ENCODE measurements at places on chromosomes 7 and 10.

- no peak for DNase-seq
Observed at GRCh38 chr10:42885491-42886270, 103.1 kb downstream of the BMS1 start.

DNA sequence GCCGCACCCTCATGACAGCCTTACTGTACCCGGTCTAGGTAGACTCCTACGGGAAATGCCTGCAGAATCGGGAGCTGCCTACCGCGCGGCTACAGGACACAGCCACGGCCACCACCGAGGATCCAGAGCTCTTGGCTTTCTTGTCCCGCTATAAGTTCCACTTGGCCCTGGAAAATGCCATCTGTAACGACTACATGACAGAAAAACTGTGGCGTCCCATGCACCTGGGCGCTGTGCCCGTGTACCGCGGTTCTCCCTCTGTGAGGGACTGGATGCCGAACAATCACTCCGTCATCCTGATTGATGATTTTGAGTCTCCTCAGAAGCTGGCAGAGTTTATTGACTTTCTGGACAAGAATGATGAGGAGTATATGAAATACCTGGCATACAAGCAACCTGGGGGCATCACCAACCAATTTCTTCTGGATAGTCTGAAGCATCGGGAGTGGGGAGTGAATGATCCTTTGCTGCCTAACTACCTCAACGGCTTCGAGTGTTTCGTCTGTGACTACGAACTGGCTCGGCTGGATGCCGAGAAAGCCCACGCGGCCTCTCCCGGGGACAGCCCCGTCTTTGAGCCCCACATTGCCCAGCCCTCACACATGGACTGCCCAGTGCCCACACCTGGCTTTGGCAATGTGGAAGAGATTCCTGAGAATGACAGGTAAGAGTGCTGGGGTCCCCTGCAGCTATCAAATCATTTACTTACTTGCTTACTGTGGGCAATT, 8.5 kb upstream of the CHCHD1 start:
- no peak for DNase-seq

DNA sequence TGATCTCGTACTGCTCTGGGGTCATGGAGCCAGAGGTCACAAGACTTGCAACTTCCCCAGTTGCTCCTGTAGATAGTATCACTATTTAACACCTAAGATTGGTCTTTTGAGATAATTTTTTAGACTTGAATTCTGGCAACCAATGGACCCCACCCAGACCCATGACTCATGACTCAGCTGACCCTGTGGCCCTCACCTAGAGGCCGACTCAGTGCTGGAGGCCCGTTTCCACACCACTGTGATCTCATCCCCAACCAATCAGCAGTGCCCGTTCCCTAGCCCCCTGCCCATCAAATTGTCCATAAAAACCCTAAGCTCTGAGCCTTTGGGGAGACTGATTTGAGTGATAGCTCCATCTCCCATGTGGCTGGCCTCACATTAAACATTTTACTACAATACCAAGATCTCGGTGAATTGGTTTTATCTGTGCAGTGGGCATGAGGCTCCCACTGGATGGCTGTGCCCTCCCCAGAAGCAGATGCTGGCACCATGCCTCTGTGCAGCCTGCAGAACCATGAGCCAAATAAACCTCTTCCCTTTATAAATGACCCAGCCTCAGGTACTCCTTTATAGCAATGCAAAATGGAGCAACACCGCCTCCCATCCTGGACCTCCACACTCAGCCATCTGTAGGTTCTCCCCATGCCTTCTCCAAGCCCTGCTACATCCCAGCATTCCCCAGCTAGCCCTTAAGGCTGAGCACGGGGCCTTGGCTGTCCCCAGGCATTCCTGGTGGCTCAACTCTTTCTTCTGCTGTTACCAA, 98.8 kb downstream of the PRKAG2 start:
- no peak for DNase-seq

DNA sequence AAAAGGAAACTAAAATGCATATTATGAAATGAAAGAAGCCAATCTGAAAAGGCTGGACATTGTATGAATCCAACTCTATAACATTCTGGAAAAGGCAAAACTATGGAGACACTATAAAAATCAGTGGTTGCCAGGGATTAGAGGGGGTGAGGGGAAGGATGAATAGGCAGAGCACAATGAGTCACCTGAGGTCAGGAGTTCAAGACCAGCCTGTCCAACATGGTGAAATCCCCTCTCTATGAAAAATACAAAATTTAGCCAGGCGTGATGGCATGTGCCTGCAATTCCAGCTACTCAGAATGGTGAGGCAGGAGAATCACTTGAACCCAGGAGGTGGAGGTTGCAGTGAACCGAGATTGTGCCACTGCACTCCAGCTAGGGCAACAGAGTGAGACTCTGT, 324.8 kb upstream of the PHYHIPL start:
- DNase-seq = no peak

GRCh38 chr7:37193087-37193774, 255.4 kb downstream of the ELMO1 start:
- DNase-seq = no peak

DNA sequence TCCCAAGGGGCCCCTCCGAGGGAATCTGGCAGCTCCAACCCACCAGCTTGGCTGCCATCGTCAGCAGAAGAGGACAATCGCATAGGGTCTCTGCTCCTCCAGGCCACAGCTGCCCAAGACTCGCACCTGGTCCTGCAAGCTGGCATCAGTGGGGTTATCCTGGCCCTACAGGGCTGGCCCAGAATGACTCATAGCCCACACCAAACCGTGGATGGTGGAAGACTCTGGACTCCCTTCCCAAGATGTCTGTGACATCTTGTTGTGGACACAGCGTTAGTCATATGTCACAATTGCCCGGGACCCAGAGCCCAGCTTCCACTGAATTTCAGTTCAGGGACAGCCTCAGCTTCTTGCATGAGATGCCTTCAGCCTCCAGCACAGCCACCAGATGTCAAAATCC, 91.5 kb upstream of the CUX1 start:
- DNase-seq = no peak

GRCh38 chr7:3980300-3980643, 679.2 kb downstream of the SDK1 start:
- no peak for DNase-seq

DNA sequence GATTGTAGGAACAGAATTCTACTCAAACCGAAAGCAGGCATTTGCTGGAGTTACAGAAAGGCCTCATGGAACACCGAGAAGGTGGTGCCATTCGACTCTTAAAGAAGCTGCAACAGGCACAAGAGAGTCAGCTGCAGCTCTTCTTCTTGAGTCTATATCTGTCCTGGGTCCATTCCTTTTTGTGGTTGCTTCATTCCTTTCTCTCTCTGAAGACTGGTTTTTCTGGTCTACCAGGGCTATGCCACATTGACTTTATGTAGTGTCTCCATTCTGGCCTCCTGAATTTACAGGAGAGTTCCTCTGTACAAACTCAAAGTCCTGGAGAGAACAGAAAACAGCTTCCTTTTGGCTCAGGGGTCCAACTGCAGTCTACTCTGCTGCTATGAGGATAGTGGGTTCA, 132.8 kb downstream of the CFTR start:
- no peak for DNase-seq

GRCh38 chr7:87057210-87057609, 2.2 kb downstream of the ELAPOR2 start:
- no peak for DNase-seq

DNA sequence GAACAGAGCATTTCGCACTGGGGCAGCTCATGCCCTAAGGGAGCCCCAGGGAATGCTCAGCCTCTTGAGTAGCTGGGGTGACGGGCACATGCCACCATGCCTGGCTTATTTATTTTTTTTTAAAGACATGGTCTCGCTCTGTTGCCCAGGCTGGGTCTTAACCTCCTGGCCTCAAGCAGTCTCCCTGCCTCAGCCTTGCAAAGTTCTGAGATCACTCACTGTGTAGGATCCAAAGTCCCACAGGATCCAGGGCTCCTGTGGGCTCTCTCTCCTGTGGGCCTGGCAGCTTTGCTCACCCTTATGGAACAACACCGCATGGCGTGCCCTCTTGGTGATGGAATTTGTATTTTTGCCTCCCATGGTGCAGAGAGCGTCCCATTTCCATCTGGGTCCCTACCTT, 34.0 kb downstream of the TMEM120A start:
- no peak for DNase-seq

GRCh38 chr10:85614566-85614965, 752.0 kb downstream of the GRID1 start:
- DNase-seq = no peak

DNA sequence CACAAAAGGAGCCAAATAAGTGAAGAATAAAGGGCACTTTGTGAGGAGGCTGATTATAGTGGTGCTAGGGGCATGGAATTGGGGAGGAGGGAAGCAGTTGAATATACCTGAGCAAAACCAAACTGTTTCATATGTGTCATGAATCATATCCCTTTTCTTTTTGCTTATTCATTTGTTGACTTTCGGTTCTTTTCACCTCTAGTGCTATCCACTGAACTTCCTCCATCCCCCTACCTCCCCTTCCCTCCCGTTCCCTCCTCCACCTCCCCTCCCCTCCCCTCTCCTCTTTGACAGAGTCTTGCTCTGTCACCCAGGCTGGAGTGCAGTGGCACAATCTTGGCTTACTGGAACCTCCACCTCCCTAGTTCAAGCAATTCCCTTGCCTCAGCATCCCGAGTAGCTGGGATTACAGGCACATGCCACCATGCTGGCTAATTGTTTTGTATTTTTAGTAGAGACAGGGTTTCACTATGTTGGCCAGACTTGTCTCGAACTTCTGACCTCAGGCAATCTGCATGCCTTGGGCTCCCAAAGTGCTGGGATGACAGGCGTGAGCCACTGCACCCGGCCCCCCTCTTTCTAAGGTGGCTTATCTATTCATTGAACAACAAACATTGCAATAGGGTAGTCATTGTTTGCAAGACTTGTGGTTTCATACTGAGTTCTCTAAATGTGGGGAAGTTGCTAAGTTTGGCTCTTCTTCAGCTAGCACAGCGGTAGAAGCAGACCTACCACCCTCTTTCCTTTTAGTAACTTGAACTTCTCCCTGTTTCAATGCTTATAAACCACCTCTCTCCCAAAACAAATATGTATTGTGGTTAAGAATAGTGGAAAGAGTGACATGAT, 150.4 kb upstream of the PRPS1L1 start:
- DNase-seq = no peak

DNA sequence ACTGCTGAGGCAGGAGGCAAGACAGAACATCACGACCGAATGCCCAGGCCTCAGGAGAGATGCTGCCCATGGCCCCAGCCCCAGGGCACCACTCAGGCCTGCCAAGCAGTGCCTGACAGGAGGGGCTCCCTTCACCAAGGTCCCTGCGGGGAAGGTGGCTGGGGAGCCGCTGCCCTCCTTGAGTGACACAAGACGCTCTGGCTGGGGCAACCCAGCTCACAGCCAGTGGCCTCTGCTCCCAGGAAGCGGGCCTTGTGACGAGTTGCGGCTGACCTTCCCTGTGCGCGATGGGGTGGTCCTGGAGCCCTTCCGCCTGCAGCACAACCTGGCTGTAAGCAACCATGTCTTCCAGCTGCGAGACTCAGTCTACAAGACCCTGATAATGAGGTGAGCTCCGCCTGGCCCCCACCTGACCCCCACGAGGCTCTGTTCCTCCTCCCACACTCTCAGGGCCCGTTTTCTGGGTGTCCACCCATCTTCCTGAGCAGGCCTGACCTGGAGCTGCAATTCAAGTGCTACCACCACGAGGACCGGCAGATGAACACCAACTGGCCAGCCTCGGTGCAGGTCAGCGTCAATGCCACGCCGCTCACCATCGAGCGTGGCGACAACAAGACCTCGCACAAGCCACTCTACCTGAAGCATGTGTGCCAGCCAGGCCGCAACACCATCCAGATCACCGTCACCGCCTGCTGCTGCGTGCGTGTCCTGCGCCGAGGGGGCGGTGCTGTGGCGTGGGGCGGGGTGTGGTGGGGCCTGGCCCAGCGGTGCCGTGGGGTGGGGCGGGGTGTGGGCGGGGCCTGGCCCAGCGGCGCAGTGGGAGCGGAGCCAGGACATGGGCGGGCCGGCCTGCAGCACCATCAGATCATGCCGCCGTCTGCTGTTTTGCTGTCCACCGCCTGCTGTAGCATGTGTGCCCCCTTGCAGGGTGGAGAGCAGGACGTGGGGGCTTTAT, 12.8 kb downstream of the ZMIZ2 start:
- DNase-seq = no peak

DNA sequence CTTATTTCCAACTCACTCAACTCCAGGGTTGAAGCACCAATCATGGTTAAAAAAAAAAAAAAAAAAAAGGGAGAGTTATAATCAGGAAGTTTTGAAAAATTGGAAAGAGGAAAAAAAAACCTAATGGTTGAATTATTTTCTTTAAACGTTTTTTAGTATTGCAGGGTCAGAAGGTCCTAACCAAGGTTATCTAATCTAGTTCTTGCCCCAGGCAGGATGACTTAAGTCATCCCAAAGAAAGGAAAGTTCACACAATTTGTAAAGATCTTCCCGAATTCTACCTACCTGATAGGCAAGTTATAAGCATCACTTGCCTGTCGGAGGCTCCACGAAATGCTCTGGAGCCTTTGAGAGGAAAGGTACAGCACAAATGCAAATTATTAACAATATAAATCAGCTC, 208.1 kb upstream of the PLXNA4 start:
- DNase-seq = no peak

- no peak for DNase-seq
Observed at GRCh38 chr10:3424111-3424851, 251.7 kb upstream of the PITRM1 start.

- no peak for DNase-seq
Observed at GRCh38 chr7:133275446-133276095, 22.7 kb downstream of the EXOC4 start.

- DNase-seq = no peak
Observed at GRCh38 chr10:73864229-73864628, 10.1 kb downstream of the CAMK2G start.

DNA sequence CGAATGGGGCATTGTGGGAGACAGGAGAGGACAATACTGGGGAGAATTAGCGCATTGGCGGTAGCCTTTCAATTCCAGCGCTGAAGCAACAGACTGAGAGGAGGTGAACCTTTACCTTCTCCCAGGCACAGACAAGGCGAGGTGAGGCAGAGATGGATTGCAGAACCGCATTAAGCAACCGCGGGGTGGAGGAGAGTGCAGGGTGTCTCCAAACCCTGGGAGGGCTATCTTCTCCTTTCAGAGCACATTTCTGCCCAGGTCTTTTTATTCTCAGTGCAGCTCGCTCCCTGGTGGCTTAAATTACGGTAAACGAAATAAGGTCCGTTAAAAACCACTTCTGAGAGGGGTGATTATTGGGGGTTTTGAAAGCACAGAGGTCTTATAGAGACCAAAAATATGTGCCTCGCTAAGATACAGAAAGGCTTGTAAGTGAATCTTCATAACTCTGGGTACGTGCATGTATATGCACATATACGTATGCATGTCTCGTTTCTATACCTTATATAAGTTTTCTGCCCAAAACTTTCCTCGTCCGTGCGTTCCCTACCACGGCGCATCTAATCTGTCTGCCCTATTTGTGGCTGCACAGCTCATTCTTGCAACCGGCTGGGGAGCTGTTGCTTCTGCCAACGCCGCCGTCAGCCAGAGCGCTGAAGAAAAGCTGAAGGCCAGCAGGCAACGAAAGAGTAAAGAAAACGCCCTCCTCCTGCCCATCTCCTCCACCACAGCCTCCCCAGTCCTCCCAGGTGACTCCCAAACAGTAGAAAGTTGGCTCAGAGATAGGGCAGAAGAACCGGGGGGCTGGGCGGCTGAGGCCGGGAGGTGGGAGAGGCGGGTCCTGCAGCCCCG, 895 bp upstream of the ZNF804B start:
- DNase-seq = no peak

GRCh38 chr10:98332623-98333269, 64.8 kb upstream of the LOXL4 start:
- no peak for DNase-seq

- DNase-seq = no peak
Observed at GRCh38 chr10:84095811-84096497, 43.4 kb upstream of the GHITM start.

- no peak for DNase-seq
Observed at GRCh38 chr7:23967949-23968599, 258.1 kb downstream of the STK31 start.

GRCh38 chr10:26543567-26544306, 105.6 kb downstream of the APBB1IP start:
- no peak for DNase-seq

All from NCI-H446 (cell line).